ENCODE measurements at places on chromosomes 5 and 9. TPM values are rescaled to one million over a fixed set of nuclear protein-coding genes. Genes with fewer than 3 reads are reported as not detected.

- no peak overlapping the region for H3K27ac ChIP-seq
- H3K27me3 ChIP-seq, result no peaks in the 10 kb centered on the region
- no peaks in the 10 kb centered on the region for H3K36me3 ChIP-seq
- H3K4me1 ChIP-seq, result peaks cover 14% of the 10 kb centered on the region
Measured at GRCh38 chr9:86945728-86946200, 1.5 kb downstream of the GAS1 start.

DNA sequence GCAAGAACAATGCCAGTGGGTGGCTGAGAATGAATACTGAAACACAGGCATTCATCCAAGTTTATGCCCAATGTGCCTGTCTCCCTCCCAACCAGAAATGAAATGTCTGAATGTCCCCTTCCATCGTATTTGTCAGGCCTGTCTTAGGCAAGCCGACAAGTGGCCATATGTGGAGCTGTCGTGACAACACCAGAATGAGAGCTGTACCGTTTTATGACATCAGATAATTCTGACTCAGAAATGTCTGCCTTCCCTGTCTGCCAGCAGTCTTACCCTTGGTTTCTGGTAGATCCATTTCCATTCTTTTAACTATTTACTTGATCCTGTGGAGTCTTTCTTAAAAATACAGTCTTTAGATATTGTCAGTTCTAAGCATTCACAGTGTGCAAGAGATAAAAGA, 211.8 kb downstream of the NR3C1 start:
- H3K4me1 ChIP-seq, result peaks cover 75% of the 10 kb centered on the region
- no peak overlapping the region for H3K4me3 ChIP-seq
- H3K27ac ChIP-seq, result no peak overlapping the region
- DNase-seq, result no peak

ZNF462 gene
- not detected for total RNA-seq

CAPSL gene
- total RNA-seq, result not detected

INIP gene
- 51.0 TPM for total RNA-seq

CRAT gene
- not detected for total RNA-seq

BHMT gene
- not detected for total RNA-seq
